MG63 (cell line): ENCODE measurements at places on chromosomes 1 and 21.

- DNase-seq, result peak; percentile 79
Measured at GRCh38 chr1:59445040-59445439, 148.1 kb downstream of the FGGY start.

DNA sequence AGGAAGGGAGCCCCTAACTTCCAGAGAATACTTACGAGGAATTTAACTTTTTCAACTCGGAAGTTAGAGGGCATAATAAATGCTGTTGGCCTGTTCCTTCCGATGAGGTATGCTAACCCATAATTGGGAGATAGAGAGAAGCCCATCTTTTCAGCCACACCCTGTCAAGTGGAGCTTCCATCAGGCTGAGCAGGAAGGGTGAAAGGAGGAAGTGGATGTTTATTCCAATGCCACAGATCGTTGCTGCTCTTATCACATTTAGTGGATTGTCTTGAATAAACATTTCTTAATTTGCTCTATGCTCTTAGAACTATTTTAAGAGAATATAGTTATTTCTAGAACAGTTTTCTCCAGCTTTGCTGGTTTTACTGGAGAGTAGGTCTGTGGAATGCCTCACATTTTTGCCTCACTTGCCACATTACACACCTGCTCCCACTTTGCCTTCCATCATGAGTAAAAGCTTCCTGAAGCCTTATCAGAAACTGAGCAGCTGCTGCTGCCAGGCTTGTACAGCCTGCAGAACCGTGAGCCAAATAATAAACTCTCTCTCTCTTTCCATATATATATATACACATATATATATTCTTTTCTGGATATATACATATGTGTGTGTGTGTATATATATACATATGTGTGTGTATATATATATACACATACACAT, 60.0 kb upstream of the RGS21 start:
- no peak for DNase-seq

DNA sequence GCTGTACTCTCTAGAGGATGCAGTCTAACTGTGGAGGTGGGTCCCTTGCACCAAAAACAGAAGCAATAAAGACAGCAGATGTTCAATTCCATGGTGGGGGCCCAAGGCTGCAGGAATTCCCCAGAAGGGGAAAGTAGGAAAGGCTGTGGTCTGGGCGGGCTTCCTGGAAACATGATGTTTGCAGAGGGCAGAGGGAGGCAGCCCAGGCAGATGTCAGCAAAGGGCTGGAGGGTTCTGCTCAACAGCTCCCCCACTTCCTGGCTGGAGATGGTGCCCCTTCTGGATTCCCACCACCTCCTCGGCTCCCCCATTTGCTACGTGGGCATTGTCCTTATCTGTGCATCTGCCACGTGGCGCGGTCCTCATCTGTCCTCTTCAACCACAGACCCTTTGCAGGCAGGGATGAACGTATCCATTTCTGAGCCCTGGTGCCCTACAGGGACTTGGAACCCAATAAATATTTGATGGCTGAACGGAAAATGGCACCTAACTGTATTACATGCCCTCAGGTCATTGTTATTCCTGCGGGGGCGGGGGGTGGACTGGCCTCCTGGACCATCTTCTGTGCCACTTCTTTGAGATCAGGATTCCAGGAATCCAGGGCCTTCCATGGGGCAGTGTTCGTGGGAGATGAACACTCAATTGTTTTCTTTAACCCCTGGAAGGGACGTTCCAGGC, 8.4 kb upstream of the GUCA2B start:
- no peak for DNase-seq

DNA sequence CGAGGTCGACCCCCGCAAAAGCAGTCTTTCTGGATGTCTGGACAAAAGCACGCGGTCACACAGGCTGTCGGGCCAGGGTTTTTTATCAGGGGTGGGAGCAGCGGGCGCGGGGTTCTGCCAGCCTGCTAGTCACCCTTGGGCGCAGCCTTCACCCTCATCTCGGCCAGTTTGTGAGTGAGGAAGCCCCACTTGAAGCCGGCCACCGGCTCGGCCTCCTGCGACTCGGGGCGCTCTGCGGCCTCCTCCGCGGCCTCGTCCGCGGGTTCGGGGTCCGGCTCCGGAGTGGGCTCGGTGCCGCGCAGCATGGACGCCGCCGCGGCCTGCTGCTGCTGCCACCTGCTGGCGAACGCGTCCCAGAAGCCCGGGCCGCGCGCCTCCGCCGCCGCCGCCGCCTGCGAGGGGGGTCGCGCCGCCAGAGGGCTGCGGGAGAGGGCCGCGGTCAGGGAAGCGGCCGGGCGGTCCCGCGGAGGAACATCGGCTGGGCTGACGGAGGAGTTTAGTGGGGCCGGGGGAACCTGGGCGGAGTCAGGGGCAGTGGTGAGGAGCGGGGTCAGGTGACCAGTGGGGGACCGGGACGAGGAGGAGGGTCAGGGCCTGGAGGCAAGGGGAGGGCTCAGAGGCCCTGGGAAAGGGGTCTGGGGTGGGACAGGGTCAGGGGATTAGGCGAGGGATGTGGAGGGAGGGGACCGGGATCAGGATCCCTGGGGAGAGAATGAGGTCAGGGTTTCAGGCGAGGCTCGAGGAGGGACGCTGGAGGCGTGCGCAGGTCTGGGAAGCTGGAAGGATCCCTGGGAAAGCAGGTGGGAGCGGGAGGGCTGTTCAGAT, 4.5 kb downstream of the C1orf232 start:
- peak; percentile 34 for DNase-seq

DNA sequence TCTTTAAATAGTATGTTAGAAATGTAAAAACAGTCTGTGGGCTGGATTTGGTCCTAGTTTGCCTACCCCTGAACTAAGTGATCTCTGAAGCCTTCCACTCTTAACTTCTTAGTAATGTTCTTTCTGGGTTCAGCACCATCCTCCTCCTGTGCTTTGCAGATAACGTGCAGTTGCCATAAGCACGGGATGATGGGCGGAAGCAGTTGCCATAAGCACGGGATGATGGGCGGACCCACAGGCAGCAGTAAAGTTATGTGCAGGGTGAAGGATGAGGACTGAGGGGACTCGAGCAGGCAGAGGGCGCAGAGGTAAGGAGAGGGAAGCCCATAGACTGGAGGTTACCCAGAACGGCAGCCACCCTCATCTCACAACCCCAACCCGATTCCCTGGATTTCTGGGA, 25.6 kb downstream of the GPA33 start:
- no peak for DNase-seq

- no peak for DNase-seq
Measured at GRCh38 chr1:43938383-43938782, 4.8 kb downstream of the ARTN start.

- DNase-seq, result no peak
Measured at GRCh38 chr1:56527548-56528302, 51.6 kb downstream of the PLPP3 start.

DNA sequence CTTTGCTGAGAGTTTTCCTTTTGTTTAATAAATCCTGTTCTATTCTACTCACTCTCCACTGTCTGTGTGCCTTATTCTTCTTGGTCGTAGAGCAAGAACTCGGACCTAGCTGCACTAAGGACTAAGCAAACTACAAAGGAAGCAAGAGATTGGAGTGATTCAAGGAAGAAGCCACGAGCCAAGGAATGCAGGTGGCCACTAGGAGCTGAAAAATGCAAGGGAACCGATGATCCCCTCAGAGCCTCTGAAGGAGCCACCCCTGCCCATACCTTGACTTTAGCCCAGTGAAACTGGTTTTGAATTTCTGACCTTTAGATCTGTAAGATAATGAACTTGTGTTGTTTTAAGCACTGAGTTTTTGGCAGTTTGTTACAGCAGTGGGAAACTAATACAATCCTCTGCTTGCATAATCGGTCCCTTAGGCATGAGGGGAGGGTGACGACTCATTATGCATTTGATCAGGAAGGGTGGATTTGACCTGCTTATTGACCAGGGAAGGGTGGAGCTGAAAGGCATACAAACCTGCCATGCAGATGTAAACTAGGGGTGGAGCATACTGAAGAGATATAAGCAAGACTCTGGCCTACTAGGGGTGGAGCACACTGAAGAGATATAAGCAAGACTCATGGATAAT, 6.2 kb upstream of the CA6 start:
- no peak for DNase-seq

DNA sequence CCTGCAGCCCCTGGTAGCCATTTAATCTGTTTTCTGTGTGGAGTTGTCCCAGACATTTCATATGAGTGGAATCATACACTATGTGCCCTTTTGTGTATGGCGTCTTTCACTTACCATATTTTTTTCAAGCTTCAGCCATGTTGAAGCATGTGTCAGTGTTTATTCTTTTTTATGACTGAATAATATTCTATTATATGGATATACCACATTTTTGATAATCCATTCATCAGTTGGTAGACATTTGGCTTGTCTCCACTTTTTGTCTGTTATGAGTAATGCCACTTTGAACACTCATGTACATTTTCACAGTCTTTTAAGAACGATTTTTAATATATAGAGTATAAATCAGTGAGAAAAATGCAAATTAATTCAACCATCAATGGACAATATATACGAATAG, 44.7 kb downstream of the ATF6 start:
- DNase-seq, result no peak

- DNase-seq, result no peak
Measured at GRCh38 chr1:212953321-212953720, 3.0 kb downstream of the VASH2 start.

GRCh38 chr21:34590520-34590919, 24.4 kb downstream of the RCAN1 start:
- no peak for DNase-seq

GRCh38 chr1:246517391-246517790, 10.3 kb upstream of the SMYD3 start:
- no peak for DNase-seq

DNA sequence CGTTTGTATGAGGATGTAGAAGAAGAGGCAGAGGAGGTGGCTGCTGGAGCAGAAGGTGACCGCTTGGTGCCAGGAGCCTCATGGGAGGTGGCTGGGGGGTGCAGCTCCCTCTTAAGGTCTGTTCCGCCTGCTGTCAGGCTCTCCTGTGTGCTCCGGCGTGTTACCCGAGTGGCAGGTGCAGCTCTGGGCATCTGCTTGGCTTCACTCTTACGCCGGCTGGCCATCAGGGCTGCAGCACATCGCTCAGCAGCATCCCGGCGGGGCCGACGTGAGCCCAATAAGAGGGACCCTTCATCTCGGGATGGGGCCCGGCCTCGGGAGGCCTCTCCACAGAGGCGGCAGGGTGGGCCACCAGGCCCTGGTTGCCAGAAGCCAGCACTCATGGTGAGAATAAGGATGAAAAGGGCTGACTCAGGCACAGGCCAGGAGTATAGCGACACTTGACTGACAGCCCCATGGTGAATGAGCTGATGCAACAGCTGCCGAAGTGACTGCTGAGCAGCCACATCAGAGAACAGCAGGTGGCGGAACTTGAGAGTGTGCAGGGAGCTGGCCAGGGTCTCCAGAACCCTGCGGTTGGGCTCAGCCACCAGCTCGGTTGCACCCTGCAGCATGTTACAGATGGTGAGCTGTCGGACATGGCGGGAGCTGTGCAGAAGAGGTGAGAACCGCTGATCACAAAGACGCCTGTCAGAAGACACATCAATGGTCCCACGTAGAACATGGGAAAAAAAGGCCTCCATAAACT, 17.5 kb downstream of the LRRC41 start:
- no peak for DNase-seq

DNA sequence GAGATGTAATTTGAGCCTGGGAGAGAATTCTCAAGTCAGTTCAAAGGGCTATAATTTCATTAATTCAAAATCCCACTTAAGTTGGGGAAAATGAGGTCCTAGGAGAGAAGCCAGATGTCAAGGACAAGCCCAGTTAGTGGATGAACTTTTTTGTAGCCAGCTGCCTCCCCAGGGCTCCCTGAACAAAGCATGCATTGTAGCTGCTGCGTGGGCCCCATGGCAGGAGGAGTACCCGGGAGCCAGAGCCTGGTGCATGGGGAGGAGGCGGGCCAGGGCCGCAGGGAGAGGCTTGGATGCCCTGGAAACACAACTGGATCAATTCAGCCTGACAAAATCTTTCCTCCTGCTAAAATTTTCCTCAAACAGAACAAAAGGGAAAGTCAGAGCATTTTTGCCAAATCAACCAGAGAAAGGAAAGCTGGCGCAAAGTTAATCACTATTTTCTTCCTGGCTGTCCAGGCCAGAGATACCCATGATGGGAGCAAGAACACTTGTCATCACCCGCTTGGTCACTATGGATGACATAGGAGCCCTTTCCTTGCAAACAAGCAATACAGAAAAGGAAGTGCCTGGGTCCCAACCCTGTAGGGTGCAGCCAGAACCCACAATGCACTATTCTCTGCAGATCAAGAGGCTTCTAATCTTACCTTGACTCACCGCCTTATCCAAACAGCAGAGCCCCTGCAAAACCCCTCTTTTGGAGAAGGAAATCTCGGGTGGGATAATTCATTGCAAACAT, 248.1 kb upstream of the RAB4A start:
- no peak for DNase-seq

GRCh38 chr1:66557157-66557556, 23.2 kb downstream of the SGIP1 start:
- DNase-seq, result no peak
